Endothelial cell of umbilical vein (primary cell): ENCODE measurements at places on chromosomes 13 and 19. TPM values are rescaled to one million over a fixed set of nuclear protein-coding genes. Genes with fewer than 3 reads are reported as not detected.

The DIRAS1 gene
- 0.09 and 0.23 TPM in 2 replicates for total RNA-seq

The ZNF439 gene
- total RNA-seq, result 0.33 TPM in 1 of 2 replicates, not detected in the other

The LPAR6 gene
- 22.3 and 22.9 TPM in 2 replicates for total RNA-seq

The NHLRC3 gene
- 10.2 and 11.9 TPM in 2 replicates for total RNA-seq

The CLDND2 gene
- total RNA-seq, result 0.97 TPM in 1 of 2 replicates, not detected in the other

The S1PR4 gene
- 1.7 and 2.2 TPM in 2 replicates for total RNA-seq

The ZNF426 gene
- 14.6 and 16.1 TPM in 2 replicates for total RNA-seq
